ENCODE measurements at places on chromosomes 6 and 20.

DNA sequence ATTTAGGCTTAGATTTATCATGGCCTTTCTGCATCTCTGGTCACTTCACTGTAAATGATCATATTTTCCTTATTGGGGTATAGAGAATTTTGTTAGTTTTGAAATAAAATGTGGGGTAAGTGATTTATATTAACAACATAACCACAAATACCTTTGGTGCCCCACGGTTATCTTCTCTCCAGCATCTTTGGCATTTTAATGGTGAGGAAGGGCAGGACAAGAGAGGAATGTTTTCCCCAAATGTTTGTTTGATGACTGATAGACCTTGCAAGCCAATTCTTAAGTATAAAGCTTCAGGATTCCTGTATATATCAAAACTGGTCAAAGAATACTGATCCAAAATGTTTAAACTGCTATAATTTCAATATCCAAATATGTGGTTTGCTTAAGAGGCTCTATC is 171.6 kb upstream of the SMLR1 start:
- DNase-seq = no peak

DNA sequence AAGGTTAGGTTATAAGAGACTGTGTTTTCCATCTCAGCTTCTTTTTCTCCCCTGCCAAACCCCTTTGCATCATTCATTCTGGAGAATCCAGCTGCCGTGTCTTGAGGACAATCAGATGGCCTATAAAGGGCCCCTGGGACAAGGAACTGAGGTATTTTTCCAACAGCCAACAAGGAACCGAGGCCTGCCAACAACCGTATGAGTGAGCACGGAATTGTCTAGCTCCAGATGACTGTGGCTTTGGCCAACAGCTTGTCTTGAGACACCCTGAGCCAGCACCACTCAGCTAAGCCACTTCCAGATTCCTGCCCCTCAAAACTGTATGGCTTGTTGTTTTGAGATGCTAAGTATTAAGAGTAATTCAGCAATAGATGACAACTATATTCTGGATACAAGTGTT is 433.7 kb upstream of the HSF2 start:
- no peak for DNase-seq

DNA sequence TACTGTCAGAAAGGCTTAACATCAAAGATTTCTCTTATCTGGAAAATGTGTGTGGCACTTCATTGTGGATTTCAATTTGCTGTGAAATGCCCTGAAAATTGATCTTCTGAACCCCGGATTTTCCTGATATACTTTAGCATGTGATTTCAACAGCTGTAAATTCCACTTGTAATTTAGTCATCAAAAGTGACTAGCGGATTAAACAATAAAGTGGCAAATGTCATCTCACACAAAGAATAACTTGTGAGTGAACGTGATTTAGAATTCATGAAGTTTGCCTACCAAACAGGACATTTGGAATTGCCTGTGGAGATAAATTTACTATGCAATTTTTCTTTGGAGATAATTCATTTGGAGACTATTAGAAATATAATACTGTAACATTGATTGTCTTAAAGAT is 601.6 kb downstream of the COL12A1 start:
- DNase-seq = no peak

DNA sequence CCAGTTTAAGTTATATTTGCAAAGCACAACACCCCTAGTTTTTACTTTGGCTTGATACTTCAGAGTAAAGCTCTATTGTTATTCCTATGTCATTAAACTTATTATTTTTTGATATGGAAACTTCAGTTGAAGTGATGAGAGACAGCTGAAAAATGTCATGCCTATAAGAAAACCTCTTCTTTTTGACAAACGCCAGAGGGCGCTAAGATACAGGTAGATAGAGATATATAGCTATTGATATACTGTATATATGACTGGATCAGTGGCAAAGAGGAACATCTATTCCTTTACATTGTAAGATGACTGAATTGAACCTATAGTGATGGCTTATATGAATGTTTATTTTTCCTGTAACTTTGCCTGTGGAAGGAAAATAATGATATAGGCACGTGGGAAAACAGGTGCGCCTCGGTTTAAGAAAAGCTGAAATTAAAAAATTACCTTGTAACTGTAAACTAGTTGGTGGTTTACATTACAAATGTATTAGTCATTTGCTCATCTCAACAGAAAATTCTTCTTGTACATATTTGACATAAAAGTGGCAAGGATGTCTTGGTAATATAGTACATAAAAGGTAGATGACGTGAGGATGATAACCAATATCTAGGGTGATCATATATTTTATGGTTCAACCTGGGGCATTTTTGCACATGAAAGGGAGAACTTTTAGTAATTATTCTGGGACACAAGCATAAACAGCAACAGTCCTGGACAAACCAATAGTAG is 74.1 kb downstream of the LAMA4 start:
- DNase-seq = peak; percentile 81

- DNase-seq = no peak
These were observed 23.2 kb upstream of the PTCHD4 start for GRCh38 chr6:48134246-48134645.

DNA sequence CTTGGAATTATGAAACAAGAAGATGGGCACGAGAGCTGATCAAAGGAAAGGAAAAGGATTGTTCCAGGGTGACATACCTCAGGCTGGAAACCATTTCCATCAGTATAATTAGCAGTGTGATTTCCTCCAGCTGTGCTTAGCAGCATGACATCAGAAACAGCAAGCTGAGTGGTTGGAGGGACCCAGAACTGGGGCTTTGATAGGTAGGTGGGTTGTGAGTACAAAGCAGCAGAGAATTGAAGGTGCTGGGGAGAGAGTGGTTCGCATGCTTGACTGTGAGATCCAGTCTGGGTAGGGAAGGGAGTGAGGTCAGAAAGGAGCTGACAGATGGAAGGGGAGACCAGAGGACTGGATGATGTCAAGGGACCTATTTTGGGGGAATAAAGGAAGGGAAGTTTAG is 90.4 kb downstream of the CD164 start:
- no peak for DNase-seq

DNA sequence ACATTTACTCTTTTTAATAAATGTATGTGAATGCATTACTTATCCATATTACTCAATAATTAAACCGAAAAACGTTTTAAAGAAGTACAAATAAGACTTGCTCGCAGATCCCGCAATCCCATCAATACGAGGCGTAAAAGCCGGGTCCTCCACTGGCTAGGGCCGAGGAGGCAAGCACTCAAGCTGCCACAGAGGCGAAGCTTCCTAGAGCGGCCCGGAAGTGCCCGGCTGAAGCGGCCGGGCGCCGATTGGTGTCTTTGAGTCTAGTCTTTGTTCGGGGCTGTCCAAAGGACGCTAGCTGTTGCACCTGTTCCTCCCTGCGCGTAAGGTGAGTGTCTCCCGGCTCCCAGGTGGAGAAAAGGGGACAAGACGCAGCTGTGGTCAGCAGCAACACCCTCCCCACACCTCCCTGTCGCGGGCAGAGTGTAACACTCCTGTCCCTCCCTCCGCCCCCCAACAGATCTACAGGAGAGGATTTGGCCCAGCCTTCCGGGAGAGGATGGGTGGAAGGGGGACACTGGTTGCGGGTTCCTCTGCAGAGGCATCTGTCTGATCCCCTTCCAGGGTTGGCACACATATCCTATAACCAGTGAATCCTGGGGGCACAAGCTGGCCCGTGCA is at the start of gene ZSCAN16:
ZSCAN16 (plus strand) TSS at position 260 of the 621 bp plus-strand sequence. CDS start 835 bp downstream, outside the sequence.
- DNase-seq = peak; percentile 95

GRCh38 chr6:31687321-31687720 is 6.5 kb upstream of the LY6G5C start:
- no peak for DNase-seq

DNA sequence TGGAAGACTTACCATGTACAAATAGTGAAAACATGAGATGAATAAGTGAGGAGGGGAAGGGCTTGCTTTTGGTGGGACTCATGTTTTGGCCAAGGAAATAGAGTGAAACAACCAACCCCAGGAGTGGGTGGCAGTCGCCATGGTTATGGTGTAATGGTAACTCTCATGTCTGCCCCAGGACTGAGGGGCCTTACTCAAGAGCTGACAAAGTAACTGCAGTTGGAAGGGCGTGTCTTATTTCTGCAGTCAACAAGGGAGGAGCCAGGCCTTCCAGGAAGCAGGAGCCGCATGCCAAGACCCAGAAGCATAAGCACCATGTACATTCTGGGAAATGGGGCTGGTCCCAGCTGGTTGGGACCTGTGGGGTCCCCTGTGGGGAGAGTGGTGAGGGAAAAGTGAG is 108.5 kb downstream of the UNC5CL start:
- no peak for DNase-seq

GRCh38 chr6:101294676-101295075 is 98.8 kb upstream of the GRIK2 start:
- no peak for DNase-seq

DNA sequence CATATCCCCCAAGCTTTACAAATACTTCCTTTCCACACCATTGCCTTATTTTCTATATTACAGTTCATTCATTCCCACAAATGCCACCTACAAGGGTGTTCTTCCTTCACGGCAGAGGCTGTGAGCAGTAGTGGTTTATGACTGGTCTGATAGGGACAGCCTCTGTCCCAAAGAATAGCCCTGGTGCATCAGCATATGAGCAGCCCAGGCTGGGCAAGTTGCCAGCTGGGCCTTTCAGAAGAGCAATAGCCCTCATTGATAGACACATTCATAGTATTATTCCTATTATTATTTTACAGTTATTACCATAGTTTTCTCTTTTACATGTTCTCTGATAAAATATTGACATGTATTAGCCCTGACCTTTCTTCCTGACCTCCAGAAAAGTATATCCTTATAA is 149.9 kb downstream of the MMS22L start:
- no peak for DNase-seq

GRCh38 chr6:64589961-64590360 is 954.4 kb downstream of the PHF3 start:
- no peak for DNase-seq

DNA sequence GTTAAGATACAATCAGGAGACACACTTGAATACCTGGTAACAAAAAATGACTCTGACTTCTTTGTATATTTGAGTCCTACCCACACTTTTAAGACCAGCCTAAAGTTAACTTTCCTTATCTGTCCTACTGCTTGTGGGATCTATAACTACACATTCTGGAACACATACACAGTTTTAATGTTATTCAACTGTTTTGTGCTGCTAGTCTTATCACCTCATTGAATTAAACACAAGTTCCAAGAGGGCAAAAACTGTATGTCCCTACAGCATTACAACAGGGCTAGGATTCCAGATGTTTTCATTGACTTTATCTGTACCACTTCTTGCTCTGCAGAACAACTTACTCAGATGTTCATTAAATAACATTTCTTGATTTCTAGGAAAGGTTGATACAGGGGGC is 2.8 kb downstream of the HMGN3 start:
- no peak for DNase-seq

GRCh38 chr20:64146301-64146935 is 17.8 kb upstream of the MYT1 start:
- no peak for DNase-seq

GRCh38 chr20:60144404-60144803 is 186.2 kb downstream of the CDH26 start:
- DNase-seq = no peak

GRCh38 chr6:21199262-21199661 is 394.3 kb upstream of the SOX4 start:
- peak; percentile 15 for DNase-seq

- DNase-seq = no peak
These were observed 3.7 kb upstream of the SIRPA start for GRCh38 chr20:1891263-1892118.

DNA sequence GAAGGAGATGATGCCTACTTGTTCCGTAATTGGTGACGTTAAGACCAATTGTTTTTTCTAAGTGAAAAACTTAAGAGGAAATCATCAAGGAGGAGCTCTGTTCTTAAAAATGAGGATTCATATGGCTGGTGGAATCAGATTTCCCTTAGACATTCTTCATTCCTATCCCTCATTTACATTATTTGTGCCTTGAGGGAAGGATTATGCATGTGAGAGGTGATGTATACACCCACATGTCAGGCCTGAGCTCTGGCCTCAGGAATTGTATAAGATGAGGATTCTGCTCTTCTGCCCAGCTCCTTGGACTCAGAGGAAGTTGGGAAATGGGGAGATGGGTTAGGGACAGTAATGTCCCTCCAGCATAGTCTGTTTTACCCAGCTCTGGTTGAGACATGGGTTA is 42.3 kb downstream of the SCP2D1 start:
- no peak for DNase-seq

GRCh38 chr6:148831064-148831463 is 84.2 kb downstream of the UST start:
- no peak for DNase-seq

DNA sequence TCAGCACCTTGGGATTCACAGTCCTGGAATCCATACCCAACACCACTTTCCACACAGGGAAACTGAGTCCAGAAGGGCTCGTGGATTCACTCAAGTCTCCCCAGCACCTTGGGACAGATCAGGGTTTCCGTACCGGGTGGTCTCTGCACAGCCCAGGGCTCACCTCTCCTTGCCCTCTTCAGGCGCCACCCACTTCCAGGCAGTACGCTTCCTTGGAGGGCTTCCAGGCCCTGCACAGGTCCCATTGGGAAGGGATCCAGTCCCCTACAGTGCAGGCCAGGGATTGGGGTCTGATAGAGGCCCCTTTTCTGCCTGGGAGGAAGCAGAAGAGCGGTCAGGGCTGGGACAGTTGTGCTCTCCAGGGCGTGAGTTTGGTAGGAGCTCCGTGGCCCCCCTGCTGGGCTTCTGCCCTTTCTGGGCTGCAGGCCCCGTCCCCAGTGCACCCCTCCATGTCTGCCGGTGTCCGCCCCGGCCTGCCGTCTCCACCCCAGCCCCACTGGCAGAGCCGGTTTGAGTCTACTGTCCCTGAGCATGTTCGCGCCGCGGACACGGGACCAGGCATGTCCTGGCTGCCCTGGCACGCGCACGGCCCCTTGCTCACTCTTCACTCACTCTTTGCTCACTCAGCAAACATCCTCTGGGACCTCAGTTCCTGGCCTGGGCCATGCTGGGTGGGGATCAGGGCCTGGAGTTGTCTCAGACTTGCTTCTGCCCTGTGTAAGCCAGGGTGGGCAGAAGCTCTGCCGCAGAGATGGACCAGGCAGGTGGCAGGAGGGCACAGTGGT is 12.6 kb downstream of the SRC start:
- DNase-seq = peak; percentile 33

- no peak for DNase-seq
These were observed 15.7 kb upstream of the NHSL1 start for GRCh38 chr6:138514860-138515540.

DNA sequence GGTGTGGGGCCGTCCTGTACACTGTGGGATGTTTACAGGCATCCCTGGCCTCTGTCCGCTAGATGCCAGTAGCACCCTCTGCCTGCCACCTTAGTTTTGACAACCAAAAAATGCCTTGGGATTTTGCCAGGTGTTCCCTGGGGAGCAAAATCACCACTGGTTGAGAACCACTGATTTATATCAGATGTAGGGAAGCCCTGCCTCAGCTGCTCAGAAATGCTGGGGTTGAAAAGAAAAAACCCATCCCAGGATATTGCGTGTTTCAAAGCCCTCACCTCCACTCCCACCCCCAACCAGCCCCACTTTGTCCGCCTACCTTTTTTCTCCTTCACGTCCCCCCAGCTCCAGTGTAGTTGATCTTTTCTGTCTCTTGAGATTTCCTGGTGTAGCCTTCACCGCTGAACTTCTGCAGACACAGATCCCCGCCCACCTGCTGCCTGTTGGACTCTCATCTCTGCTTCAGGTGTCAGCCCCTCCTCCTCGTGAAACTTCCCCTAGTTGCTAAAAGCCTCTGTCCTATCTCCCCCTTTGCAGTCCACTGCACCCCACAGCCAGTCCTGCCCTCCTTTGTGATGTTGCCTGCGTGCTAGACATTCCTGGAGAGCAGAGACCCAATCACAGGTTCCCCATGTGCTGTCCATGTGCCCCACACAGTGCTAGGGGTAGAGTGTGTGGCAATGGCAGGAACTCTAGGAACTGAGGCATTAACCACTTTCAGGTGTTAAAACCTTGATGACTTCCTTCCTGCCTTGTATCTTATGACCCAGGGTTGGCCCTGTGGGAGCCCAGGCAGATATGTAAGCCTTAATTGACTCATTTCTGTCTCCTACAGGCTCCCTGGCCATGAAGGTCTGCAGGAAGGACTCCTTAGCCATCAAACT is 98.9 kb downstream of the TBC1D7 start:
- no peak for DNase-seq
